Endothelial cell (in vitro differentiated cells): ENCODE measurements at places on chromosomes 11 and 22.

- no peak for DNase-seq
These were observed 12.1 kb downstream of the MMP7 start for GRCh38 chr11:102518296-102519094.

- no peak for DNase-seq
These were observed 56.4 kb upstream of the SYN3 start for GRCh38 chr22:33114565-33114964.

DNA sequence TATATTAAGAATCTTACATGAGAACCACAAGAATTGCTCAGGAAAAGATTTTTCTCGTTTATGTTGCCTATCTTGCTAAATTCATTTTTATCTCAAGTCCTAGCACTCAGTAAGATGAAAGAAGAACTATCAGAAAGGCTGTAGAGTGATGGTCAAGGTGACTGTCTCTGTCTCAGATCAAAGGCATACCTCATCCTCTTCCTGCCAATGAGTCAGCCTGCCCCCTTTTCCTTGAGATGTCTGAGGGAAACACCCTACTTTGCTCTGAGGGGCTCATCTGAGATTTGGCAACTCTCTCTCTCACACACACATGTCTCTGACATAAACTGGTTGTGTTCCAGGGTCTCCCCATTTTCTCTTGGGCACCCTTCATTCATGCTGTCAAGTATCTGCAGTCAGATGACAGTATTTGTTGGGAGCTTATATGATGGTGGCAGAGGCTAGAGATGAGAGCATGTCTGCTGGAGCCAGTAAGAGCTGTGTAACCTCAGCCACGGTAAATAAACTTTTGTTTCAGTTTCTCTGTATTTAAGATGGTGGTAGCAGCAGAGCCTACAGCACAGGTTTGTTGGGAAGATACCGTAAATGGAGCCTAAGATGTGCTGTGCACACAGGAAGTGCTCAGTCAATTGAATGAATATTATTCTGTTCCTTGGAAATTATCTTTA is 1.6 kb downstream of the MMP27 start:
- no peak for DNase-seq

DNA sequence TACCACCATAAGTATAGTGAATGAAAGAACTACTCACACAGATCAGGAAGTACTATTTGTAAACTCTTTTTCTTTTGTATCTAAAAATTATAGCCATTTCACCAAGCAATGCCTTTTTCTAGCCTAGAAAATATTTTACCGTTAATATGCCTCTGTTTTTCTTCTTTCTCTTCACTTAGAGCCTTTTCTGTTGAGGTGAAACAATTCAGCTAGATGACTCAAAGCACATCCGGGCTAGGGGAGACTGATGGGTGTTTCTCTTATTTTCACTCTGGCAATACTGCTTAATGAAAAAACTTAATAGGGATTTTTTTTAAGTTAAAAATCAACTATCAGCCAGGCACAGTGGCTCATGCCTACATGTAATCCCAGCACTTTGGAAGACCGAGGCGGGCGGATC is 93.3 kb downstream of the SGSM3 start:
- no peak for DNase-seq

DNA sequence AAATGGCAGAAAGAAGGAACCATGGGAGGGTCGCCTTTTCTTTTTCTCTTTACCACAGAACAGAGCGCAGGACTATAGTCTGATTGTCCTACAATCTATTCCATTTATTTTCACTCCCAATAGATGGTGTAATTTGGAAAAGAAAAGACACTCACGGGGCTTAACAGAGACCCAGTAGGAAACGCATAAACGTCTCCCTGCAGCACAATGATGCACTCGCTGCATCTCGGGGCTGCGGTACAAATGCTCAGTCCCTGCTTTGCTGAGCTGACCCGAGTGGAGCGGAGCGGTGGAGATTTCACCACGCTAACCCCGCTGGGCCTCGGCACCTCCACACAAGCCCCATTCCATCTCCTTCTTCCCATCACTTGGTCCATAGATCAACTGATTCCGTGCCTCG is 1.5 kb downstream of the FEZ1 start:
- DNase-seq: no peak

DNA sequence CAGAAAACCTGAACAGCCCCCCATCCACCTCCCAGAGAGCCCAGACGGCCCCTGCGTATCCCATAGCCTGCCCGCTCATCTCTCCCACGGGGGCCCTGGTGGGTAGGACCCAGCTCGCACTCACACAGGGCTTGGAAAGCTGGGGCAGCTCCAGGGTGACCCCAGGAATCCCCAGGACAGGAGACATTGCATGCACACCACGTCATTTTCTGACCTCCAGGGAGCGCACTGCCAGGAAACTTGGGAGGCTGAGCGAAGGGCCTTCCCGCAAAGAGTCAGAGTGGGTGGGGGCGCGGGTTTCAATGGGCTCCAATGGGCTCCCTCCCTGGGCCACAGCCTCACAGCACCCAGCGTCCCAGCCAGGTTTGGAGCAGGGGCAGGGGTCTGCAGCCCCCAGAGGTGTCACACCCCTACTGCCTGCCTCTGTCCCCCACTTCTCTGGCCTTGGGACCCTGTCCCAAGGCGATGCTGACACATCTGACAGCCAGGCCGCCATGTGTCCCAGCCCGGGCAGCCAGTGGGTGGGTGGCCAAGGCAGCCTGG is 8.2 kb upstream of the SYT8 start:
- no peak for DNase-seq
